ENCODE measurements at places on chromosomes 2 and 18.
A peak's percentile ranks its signal among the peaks of the same experiment; 100 is the strongest.

DNA sequence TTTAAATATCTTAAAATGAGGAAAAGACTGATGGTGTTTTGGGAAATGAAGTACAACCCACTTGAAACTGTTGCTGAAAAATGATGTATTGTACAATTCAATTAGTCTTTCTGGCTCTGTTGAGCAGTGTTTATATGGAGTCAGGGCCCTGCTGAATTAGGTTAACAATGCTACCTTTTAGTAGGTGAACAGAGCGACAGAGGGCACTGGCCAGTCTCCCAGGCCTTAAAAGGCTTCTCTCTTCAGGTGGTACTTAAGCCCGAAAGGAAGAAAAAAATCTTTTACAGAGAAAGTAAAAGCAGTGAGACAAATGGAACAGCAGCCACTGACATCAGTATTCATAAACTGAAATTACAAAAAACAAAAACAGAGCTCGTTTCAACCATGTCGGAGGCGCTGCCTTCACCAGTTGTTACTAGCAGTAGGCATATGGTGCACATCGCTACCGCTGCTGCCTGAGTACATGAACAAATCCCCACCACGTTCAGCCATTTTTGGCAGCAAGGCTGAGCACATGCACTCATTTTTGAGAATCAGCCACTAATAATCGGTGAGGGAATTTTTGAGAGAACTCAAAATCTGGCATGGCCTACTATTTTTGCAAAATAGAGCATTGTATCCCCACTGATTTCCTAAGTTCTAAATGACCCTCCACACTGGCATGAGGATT lies 91.8 kb downstream of the PLEKHM3 start:
- peak; percentile 33 for DNase-seq

DNA sequence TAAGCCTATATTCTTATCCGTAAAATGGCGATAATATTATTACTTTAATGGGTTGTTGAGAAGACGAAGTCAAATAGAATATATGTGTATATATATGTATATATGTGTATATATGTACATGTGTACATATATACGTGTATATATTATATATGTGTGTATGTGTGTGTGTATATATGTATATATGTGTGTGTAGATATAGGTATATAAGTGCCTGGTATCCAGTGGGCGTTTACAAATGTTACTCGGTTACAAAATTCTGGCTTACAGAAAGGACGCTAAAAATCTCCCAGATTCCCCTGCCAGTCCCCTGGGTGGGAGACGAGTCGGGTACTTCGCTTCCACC lies 295 bp upstream of the MTX2 start:
- no peak for DNase-seq

DNA sequence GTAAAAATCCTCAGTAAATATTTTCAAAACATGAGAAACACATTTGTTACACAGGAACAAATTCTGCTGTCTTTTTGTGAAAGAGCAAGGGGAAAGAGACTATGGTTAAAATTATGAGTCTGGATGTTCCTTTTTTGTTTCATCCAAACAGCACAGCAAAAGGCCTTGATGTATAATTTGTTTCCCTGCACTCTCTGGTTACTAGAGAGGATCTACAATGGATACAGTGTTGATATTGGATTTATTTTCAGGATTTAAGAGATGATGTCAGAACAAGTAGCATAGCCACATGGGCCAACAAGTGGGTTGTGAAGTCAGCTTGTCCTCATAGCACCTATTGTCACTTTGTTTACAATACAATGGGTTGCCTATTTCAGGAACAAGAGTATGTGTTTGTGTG lies 11.3 kb upstream of the ERBB4 start:
- DNase-seq, result no peak

- no peak for DNase-seq
Measured at GRCh38 chr2:164792316-164793170, 49.1 kb downstream of the COBLL1 start.

DNA sequence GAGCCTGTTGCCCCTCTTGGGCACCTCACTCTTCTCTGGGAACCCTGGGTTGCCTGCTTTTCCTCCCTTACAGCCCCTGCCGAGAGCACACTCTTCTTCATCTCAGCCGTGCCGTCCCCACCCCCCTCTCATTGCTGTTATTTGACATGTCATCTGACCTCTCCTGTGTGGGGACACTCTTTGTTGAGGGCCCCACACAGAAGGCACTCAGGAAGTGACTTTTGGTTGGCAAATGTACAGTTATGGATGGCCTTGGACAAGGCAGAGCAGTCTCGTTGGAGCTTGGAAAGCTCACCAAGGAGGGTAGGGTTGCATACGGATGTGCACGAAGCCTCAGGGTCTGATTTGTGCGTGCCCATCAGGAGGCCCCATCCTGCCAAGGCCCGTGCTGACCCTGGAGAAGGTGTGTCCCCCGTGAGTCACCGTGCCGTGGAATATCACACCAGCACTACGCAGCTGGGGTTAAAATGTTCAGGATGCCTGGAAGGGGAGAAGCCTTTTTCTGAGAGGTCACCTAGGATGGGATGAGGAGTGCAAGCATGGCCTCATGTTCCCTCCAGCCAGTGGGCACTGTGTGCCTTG lies 93.9 kb downstream of the CTIF start:
- DNase-seq, result no peak

DNA sequence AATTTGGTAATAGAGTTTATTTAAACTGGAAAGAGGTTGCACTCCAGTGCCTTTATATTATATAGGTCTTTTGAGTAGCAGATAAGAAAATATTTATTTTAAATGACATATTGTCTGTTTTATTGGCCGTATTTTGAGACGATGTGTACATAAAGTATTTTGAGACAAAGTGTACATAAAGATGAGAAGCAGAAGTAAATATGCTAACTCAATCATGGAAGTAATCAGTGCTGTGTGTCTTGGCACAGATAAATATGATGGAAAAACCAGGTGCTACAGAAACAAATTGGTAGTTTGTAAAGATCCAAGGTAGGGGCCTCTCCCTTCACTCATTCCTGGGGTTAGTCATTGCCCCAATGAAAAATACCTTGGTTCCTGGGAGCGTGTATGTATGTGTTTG lies 382.9 kb downstream of the DSEL start:
- no peak for DNase-seq

GRCh38 chr18:13566941-13567746 lies 159.2 kb downstream of the FAM210A start:
- DNase-seq, result no peak

DNA sequence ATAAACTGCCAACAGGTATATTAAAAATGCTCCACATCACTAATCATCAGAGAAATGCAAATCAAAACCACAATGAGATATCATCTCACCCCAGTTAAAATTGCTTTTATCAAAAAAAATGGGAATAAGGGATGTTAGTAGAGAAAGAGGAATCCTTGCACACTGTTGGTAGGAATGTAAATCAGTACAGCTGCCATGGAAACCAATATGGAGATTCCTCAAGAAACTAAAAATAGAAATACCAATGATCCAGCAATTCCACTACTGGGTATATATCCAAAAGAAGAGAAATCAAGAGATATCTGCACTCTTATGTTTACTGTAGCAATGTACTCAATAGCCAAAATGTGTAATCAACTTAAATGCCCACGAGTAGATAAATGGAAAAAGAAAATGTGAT lies 40.6 kb downstream of the ZRANB3 start:
- no peak for DNase-seq

GRCh38 chr2:11278219-11278618 lies 66.2 kb downstream of the ROCK2 start:
- DNase-seq, result no peak

DNA sequence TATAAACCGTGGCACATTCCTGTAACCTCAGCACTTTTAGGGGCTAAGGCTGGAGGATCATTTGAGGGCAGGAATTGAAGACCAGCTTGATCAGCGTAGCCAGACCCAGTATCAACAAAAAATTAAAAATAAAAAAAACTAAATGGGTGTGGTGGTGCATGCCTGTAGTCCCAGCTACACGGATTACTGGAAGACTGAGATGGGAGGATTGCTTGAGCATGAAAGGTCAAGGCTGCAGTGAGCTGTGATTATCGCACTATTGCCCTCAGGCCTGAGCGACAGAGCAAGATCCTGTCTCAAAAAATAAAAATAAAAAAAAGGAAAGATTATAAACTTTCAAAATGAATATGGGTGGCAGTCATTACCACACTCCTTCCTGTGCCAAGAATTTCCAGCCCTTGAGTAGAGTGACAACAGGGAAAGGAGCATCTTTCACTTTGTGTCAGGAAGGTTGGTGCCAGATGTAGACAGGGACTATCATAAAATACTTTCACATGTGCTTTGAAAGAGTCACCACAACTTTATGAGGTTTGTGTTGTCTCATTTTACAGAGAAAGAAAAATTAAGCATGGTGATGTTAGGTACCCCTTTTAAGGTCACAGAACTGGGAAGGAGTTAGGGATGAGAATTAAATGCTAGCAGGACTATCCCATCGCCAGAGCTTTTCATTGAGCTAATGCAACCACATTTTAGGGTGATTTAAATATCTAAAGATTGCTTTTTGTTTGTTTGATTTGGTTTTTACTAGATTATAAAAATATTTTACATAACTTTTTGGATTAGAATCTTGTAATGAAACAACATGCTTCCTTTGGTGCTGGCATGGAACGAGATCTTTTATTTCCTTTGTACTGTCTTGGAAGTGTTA lies 1617.4 kb upstream of the ACVR2A start:
- no peak for DNase-seq

DNA sequence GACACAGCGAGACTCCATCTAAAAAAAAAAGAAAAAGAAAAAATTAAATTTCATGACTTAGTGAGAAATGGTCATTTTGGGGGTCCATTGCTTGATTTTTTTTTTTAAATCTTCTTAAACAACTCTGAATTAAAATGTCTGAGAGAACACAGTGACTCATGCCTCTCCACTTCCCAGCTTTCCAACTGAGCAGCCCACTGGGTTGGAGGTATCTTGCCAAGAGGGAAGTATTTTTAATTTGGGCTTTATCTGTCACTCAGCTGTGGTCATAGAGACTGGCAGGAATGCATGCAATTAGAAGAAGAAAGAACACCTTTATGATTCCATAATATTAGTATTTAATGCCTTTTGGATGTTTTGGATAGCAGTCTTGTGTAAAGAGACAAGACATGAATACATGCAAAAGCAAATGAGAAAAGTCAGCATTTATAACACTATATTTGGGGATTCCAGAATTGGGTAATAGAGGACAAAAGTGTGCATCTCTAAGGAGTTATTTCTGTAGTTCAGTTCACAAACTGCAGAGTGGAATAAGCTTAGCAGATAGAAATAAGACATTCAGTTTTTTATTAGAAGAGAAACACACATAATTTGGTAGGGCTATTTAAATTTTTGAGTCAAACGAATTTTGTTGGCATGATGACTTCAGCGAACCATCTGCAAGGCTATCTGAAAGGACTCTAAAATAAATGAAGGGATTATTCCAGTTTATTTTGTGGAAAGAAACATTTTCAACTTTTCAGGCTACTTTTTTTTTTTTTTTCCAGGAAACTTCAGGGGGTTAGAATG lies 254.8 kb downstream of the TGIF1 start:
- DNase-seq, result no peak

- DNase-seq, result peak; percentile 42
Measured at GRCh38 chr18:61606759-61607158, 273.5 kb downstream of the CDH20 start.

DNA sequence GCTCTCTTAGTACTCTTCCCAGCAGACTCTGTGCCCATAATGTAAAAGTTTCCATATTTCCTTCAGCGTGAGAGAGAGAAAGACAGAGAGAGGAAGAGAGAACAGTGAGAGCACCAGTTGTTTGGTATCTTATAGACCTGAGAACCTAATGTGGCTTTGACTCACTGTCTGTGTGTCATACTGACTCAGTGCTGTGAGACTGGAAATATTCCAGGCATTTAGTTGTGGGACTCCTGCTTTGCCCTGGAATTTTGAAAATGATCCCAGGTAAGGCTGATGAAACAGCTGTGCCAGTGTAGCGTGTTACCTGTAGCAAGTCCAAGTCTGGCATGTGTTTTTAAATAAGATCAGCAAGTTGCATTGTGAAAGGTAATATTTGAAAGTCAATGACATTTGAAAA lies 87.9 kb upstream of the KCNH7 start:
- no peak for DNase-seq

- DNase-seq, result no peak
Measured at GRCh38 chr2:63059793-63060471, 9.3 kb downstream of the OTX1 start.

GRCh38 chr2:165586019-165586418 lies 116.5 kb downstream of the CSRNP3 start:
- no peak for DNase-seq
